ENCODE measurements at places on chromosomes 1 and 21.

DNA sequence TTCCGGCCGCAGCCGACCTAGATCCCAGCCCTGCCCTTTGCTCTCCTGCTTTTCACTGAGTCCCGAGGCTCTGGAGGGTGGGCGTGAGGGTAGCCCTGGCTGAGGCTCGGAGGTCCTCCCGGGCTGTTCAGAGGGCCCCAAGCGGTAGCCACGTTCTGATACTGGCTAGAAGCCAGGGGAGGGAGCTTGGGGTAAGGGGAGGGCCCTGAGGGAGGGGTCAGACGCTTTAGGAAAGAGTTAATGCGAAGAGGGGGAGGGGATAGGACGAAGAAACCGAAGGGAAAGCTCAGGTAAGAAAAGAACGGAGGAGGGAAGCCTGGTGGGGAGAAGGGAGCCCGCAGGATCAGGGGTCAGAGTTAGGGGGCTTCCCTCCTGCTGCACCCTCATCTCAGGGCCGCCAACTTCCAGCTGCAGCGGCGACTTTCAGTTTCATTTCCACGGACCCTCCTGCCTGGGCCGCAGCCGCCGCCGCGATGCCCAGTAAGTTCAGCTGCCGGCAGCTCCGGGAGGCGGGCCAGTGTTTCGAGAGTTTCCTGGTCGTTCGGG is at the start of gene MOV10:
TSS of gene MOV10 (plus strand) at position 220 of the 546 bp plus-strand sequence. CDS start at position 474, 254 bp downstream.
- DNase-seq: peak; percentile 70

DNA sequence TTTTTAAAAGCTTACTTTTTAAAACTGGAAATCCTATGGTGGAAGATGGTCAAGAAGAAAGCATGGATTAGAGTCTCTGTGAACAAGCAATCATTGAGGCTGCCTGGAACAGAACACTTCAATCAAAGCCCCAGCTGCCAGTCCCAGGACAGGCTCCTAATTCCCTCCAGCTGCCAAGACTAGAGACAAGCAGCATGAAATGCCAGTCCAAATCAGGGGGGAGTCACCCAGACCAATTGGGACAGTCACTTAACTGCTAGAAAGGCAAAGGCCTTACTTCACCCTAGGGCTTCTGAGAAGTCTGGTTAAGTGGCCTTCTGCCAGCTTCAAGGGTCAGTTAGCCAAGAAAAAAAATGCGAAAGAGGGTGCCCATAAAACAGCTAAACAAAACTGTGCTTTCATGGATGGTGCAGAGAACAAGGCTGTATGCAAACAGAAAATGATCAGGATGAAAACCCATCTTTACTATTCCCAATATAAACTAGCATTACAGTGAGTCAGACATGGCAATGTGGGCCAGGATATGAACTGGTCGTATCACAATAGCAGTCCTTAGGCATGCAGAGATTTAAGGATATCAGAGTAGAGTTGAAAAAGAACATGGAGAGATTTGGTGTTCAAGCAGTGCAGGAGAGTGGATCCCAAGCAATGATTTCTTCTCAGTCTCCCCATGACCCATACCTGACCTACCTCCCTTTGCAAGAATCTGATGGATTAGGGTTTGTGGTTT is 31.0 kb upstream of the MAN1A2 start:
- DNase-seq: no peak

DNA sequence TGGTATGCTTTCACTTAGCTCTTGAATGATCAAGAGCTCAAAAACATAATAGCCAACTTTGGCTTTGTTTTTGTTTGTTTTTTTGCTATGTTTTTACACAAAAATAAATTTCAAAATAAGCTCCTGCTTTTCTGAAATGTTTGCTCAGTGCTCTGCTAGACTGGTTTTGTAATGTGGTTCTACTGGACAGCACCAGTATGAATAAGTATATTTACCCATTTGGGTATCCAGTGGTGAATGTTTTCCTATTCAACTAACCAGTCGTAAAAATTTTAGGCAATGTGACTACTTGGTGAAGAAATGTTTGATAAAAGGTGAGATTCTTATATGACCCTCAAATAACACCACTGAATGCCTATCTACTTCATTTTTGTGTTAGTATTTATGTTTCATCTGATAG is 308.6 kb downstream of the PTPRC start:
- no peak for DNase-seq

- no peak for DNase-seq
These were observed 18.4 kb upstream of the JAK1 start for GRCh38 chr1:64984737-64985136.

- no peak for DNase-seq
These were observed 364 bp upstream of the BCAR3 start for GRCh38 chr1:93681989-93682412.

DNA sequence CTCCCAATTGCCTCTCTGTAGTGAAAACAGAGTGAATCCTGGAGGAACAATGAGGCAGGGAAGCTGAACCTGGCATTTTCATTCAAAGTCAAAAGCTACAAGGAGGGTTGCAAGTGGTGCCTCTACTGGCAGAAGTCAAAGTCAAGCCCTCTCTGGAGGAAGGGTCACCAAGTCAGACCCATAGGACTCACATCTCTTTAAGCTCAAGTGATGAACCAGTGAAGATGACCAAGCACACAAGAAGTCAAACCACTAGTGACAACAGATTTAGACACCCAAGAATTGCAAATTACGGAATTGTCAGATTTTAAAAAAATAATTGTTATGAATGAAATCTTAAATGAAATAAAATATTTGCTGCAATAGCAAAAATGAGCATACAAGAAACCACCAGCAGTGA is 81.1 kb upstream of the ATP1B1 start:
- DNase-seq: no peak

DNA sequence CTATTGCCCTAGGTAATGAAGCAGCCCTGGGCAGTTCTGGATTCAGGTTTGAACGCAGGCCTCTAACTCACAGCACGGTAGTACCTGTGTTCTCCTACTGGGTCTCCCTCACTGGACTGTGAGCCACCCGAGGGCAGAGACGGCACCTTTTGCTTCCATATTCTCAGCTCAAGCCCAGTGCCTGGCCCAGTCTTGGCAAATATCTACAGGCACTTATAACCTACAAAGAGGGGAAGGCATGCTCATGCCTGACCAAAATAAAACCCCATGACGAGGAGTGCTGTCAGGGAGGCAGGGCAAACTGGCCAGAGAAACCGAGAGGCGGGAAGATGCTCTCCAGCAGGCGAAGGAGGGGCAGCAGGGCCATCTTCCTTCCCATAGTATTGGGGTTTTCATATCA is 91.1 kb downstream of the DDX20 start:
- no peak for DNase-seq

GRCh38 chr1:116806245-116806644 is 52.0 kb downstream of the CD2 start:
- DNase-seq: no peak

DNA sequence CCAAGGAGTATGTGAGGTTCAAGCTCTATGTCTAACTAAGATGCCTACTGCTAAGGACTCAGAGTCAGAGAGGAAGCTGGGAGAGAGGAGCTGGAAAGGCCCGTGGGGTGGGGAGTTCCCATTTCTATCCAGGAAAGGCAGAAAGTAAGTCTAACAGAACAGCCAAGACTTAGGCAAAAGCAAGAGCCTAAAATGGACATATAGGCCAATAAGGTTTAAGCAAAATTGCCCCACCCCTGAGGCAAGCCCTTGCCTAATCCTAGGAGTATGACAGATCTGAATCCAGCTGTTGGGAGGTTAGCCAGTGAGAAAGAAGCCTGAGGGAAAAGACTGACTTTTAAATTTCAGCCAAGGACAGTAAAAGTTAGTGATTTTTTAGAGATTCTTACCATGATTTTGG is 1.6 kb upstream of the KLHDC9 start:
- no peak for DNase-seq

GRCh38 chr21:17492415-17493168 is 20.3 kb upstream of the CXADR start:
- no peak for DNase-seq

- no peak for DNase-seq
These were observed 252.4 kb upstream of the B3GALT2 start for GRCh38 chr1:193438771-193439170.

DNA sequence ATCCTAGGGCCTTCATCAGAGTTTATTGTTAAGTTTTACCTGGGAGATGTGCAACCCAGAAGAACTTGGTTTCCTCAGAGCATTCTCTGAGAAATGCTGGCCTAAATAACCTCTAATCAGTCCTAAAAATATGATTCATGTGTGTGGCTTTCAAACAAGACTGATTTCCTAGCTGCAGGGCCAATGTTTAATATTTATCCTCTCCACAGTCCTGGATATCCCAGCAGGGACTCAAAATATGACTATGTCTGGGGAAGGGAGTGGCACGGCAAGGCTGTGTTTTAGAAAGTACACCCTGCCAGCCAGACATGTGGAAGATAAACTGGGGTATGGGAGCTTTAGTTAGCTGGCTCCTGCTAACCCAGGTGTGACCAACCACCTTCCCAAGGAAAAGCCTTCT is 26.3 kb downstream of the PLPP3 start:
- no peak for DNase-seq

DNA sequence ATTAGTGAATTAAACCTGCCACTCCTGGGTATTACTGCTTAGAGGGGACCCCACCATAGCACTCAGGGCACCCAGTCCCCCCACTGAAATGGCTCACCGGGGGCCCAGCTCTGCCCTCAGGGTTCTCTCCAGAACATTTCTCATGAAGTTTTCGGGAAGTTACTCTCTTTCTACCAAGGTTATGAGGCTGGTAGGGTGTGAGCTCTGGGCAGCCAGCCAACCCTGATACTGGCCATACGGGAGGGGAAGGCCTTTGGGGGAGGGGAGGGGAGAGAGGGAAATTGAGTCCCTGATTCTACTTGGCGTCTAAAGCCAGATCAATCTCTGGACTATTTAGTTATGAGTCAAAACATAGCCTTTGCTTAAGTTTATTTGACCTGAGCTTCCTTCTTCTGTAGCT is 12.9 kb upstream of the PDE9A start:
- DNase-seq: no peak

DNA sequence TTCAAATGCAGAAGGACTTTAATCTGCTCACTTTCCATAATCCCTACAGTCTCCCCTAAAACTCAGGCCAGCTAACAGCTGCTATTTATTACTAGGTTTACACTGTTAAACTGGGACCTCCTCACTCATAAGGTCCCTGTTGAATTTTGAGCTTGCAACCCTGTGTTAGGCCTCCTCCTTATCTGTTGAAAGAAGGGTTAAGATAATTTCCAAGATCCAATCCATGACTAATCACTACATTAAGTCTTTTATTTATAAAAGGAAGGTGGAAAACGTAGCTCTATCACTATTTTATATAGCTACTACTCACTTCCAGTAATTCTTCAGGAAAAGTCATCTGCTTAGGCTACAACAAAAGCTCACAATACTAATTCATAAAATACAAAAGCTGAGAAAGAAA is 79.5 kb downstream of the EVI5 start:
- no peak for DNase-seq

GRCh38 chr1:19837866-19838265 is 22.8 kb upstream of the RNF186 start:
- no peak for DNase-seq

DNA sequence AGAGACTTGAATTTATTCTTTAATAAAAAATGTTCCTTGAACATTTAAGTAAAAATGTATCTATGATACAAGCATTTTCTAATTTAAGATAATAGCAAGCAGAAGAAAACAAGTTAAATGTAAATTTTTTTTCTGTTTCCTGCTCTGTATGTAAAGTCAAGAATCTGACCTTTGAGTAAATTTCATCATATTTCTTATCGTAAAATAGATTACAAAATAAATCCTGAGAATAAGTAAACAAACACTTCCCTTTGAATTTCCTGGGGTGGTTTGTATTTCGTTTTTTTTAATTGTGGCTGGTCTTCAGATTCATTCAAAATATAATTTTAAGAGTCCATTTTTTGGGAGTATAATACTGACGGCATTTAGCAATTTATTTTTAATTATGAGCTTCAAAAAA is 77.6 kb downstream of the POU2F1 start:
- no peak for DNase-seq

- DNase-seq: no peak
These were observed 139.1 kb upstream of the ZNHIT6 start for GRCh38 chr1:85847356-85847755.

- no peak for DNase-seq
These were observed 13.7 kb downstream of the RHEX start for GRCh38 chr1:206066479-206067171.

DNA sequence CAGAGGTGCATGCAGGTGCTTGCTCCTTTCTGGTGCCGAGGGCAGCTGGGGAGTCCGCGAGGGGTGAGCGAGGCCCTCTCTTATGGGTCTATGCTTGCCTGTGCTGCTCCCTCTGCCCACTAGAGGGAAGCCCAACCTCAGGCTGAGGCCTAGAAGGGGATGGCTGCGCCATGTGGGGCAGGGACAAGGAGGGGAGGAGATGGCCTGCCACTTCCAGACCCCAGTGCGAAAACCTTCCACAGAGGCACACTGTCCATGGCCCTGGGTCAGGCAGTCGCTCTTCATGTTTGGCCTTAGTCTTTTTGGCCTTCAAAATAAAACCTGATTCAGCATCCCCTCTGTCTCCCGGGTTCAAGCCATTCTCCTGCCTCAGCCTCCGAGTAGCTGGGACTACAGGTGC is 14.0 kb downstream of the RHBG start:
- peak; percentile 69 for DNase-seq

- DNase-seq: peak; percentile 35
These were observed 15.7 kb downstream of the ABCG1 start for GRCh38 chr21:42234464-42235241.

GRCh38 chr1:70409136-70409535 is 1.9 kb upstream of the CTH start:
- DNase-seq: no peak

GRCh38 chr21:30882866-30883597 is 1.7 kb upstream of the KRTAP11-1 start:
- no peak for DNase-seq

- no peak for DNase-seq
These were observed 204.5 kb upstream of the LRRC7 start for GRCh38 chr1:69363236-69363635.

DNA sequence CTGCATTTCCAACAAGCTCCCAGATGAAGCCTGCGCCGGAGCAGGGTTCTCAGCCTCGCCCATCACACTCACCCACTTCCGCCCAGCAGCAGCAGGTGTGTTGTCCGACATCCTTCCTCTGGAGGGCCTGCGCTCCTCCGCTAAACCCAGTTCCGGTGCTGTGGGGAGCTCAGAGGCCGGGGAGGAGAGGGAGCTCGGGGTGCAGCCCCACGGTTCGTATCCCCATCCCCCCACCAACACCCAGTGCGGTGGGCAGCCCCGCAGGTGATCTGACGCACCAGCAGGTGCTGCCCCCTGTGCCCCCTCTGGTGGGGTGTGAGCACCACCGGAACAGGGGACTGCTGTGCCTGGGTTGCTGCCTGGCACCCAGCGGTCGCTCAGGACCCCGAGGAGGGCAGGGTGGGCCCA is 3.4 kb upstream of the PEX10 start:
- no peak for DNase-seq

- DNase-seq: no peak
These were observed 881 bp downstream of the USP25 start for GRCh38 chr21:15730484-15731242.
